Activated T-cell treated with anti-CD3 and anti-CD28 coated beads, Interleukin-2, amount 50 U/mL, for 24 hours (primary cell): ENCODE measurements at places on chromosomes 4 and X.

GRCh38 chrX:15301924-15302323 is 13.5 kb downstream of the ASB11 start:
- DNase-seq, result no peak

DNA sequence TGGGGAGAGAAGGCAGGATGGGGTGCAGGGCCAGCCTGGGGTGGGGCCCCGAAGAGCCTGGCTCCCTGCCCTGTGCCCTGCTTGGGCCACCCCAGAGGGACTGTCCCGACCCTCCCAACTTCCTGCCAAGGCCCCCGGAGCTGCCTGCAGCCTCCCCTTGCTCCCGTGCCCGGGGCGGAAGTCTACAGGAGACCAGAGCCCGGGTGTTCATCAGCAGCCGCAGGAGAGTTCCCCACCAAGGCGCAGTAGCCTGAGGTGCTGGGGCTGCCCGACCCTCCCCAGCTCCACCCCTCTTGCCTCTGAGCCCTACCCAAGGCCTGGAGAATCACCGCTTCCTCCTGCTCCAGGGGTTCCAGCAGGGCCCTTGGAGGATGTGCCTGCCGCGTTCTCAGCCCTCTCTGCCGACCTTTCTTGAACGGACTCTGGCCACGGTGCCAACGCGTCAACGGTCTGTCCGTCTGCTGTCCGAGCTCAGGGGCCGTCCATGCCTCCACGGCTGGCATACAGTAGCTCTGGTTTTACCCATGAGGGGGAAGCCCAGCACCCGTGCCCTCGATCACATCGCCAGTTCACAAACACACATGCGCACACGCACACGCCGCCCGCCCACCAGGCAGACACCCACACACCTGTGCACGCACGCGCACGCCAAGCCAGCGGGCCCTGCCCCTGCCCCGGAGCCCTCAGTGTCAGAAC is 36.0 kb upstream of the SPON2 start:
- no peak for DNase-seq

GRCh38 chr4:52595001-52595400 is 64.1 kb downstream of the USP46 start:
- no peak for DNase-seq

DNA sequence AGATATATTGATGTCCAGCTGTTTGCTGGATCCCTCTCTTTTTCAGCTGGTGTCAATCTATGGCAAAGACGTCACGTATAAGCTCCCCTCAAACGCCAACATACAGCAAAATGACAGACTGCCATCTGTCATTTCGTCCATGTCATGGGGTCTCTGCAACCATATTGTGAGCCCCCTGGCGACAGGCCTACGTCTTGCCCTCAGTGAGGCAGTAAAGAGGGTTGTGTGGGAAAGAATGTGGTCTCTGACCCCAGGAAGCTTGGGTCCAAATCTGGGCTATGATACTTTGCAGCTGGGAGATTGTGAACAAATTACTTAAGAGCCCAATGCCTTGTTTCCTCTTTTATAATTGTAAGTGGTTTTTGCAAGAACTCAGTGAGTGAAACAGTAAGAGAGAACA is 7.4 kb downstream of the SUPT20HL2 start:
- no peak for DNase-seq

GRCh38 chr4:49058306-49058705 is 72.2 kb downstream of the CWH43 start:
- DNase-seq, result no peak

GRCh38 chrX:24341795-24342194 is 18.6 kb upstream of the SUPT20HL1 start:
- DNase-seq, result no peak

- DNase-seq, result no peak
Measured at GRCh38 chr4:121076416-121076815, 4.1 kb upstream of the NDNF start.

GRCh38 chr4:55397126-55397436 is 1.3 kb downstream of the TMEM165 start:
- no peak for DNase-seq

GRCh38 chr4:140344621-140345020 is 28.8 kb upstream of the SCOC start:
- DNase-seq, result no peak

GRCh38 chr4:88102026-88102425 is 56.4 kb downstream of the ABCG2 start:
- DNase-seq, result no peak

- DNase-seq, result no peak
Measured at GRCh38 chr4:113052379-113052951, 3.0 kb downstream of the ANK2 start.

DNA sequence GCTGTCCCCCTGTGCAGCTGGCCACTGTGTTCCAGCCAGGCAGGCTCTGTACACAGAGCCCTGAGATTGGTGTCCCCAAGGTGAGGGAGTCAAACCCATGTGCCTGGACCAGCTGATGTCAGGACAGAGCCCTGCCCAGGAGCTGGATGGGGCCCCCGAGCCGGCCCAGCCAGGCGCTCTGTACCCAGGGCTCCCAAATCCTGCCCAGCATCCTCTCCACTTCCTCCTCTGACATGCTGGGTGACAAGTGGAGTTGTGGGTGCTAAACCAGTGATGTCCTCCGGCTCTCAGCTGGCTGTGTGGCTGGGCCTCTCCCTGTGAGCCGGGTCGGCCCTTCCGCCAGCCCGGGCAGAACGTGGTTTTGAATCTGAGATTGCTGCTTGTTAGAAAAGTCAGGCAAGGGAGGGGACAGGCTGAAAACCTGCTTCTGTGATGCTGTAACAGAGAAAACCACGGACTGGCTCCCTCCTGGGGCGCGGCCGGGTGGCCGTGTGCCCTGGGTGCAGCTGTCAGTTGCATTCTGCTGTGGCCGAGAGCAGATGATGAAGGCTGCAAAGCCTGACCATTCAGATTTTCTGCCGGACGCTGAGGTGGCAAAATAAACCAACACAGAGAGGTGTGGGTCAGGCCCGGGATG is 7.9 kb upstream of the CPLX1 start:
- DNase-seq, result no peak

DNA sequence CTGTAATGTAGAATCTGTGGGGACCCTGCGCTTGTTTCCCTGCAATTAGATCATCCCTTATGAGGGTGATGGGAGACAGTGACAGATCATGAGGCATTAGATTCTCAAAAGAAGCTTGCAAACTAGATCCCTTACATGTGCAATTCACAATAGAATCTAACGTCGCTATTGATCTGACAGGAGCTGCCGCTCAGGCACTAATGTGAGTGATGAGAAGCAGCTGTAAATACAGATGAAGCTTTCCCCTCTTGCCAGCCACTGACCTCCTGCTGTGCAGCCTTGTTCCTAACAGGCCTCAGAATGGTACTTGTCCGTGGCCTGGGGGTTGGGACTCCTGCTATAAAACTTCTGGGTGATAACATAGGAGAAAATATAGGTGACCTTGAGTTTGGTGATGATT is 1076.8 kb downstream of the PDHA2 start:
- no peak for DNase-seq

DNA sequence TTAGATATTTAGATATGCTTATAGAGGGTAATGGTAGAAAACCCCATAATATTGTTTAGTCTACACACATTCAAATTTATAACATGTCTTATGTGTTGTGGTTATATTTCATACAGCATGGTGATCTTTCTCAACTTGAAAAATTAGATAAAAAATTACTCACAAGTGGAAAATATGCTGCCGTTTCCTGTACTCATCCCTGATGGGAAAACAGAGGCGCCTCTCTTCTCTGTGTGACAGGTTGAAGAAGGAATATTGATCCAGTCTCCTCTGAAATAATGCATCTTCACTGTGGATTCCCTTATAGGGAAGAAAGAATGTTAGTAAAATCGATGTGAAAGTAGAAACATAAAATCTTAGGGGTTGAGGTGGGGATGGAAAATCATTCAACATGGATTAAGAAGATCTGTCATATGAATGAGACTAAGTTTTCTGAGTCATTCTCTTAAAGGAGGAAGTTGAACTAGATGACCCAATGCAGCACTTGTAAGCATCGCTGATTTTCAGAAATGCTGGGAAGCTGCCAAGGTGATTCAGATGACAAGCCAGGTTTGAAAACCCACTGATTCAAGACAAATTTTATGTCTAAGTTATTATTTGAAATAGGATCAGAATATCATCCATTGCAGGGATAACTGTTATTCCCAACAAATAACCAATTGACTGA is 70.7 kb downstream of the ANKRD50 start:
- no peak for DNase-seq

- no peak for DNase-seq
Measured at GRCh38 chr4:158065176-158065575, 107.6 kb downstream of the GASK1B start.

- no peak for DNase-seq
Measured at GRCh38 chr4:125727931-125728330, 413.2 kb downstream of the FAT4 start.

- no peak for DNase-seq
Measured at GRCh38 chrX:15906041-15906943, 51.7 kb upstream of the AP1S2 start.

GRCh38 chr4:88458104-88458740 is 1.3 kb downstream of the HERC5 start:
- no peak for DNase-seq

DNA sequence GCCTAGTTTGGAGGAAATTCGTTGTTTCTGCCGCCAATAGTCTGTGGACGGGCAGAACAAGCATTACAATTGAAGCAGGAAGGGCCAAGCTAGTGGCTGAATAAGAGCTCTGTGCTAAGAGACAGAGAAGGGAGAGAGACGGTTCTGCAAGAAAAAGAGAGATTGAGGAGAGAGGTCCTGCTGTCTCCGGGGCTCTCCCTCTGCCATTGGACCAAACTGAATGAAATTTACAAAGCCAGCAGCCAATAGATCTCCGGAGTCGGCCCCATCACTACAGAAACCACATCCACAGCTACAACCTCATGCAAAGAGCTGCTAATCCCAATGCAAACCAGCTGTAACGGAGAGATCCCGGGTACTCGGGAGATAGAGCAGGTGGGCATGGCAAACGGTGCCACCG is at the start of gene NLGN4X:
TSS of gene NLGN4X (minus strand) at position 148 of the 400 bp plus-strand sequence. CDS start 77,401 bp downstream, outside the sequence.
- no peak for DNase-seq

DNA sequence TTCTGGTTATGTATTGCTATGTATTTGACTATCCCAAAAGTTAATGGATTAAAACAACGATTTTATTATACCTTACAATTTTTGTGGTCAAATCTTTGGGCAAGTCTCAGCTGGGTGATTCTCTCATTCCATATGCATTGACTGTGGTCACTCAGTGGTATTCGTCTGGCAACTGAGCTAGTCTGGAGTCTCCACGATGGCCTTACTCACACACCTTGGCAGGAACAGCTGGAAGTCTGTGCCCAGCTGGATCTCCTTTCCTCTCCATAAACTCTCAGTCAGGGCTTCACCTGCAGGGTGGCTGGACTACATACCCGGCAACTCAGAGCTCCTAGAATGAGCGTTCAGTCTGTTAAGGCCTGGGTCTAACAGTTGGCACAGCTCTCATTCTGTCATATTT is 141.1 kb upstream of the WDFY3 start:
- DNase-seq, result no peak

DNA sequence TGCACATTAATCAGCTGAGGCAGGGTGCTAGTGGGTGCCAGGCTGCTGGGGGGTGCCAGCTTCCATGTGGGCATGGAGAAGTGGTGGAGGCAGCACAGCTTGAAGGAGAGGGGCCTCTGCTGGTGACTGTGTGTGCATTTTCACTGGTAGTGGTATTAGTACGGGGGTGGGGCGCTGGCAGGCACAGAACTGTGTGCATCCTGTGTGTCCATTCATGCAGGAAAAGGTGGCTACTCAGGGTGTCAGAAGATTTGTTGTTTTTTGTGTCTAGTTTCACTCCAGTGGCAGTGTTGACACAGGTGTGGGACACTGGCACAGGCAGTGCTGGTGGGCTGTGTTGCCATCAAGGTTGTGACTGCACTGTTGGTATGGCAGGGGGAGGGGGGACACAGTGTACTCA is 1303.6 kb downstream of the FAM133A start:
- DNase-seq, result no peak

GRCh38 chrX:117510453-117510852 is 606.2 kb downstream of the KLHL13 start:
- no peak for DNase-seq

- peak; percentile 36 for DNase-seq
Measured at GRCh38 chr4:78656968-78657445, 105.4 kb downstream of the ANXA3 start.

- no peak for DNase-seq
Measured at GRCh38 chr4:53688186-53688790, 97.0 kb upstream of the LNX1 start.

DNA sequence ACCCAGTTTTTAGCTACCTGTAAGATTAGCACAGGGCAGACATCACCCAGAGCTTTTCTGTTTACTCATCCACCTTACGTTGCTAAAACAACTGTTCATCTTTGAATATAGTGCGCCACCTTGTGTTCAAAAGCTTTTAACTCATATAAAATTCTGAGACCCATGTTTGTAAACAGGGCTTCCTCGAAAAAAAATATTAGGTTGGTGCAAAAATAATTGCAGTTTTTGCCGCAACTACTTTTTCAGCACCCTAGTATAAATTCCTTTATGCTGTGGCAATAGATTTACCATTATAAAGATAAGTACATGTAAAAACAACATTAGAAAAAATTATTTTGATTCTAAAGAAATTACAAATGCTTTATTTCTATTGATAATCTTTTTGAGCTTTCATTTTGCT is 147.9 kb downstream of the LRBA start:
- DNase-seq, result no peak

GRCh38 chr4:88953400-88953799 is 103.6 kb downstream of the FAM13A start:
- DNase-seq, result no peak

DNA sequence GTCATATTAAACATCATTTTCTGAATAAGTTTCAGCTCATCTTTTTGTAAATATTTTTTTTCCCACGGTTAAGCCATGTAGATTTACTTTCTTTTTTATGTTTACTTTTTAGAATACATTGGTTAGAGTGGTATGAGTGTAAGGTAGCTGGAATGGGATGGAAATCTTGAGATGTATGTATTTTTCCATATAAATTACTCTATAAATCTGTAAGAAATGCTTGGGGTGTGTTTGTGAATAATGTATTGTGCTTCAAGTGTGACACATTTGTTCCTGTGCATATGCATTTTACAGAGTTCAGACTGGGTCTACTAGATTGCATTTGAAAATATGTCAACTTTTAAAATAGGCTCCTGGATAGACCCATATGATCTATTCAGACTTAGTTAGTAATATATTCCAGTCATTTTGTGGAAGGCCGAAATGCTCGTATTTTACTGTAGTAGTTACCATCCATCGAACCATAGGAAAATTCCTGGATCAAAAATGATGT is 756.8 kb downstream of the RAPGEF2 start:
- no peak for DNase-seq

GRCh38 chr4:98566361-98567008 is 91.9 kb downstream of the TSPAN5 start:
- no peak for DNase-seq

- DNase-seq, result no peak
Measured at GRCh38 chrX:50648156-50648555, 165.8 kb downstream of the SHROOM4 start.

GRCh38 chrX:41164449-41164848 is 79.2 kb downstream of the USP9X start:
- DNase-seq, result no peak

DNA sequence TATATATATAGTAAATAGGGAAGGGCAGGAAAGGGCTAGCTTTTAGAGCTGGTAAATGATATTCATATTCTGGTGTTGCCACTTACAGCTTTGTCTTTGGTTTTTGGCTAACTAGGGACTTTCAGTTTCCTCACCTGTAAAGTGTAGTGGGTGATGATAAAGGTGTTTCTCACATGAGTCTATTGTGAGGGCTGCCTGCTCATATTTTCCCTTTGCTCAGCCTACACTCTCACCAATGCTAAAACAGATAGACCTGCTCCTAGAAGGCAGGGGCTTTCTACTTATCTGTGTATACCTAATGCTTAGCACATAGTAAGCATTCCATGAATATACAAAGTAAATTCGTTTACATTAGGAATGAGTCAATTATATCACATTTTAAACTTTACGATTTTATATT is 137.2 kb upstream of the HS3ST1 start:
- DNase-seq, result no peak
